T-helper 17 cell (primary cell): ENCODE measurements at places on chromosomes 2 and 18. TPM values are rescaled to one million over a fixed set of nuclear protein-coding genes. Genes with fewer than 3 reads are reported as not detected.
A peak's percentile ranks its signal among the peaks of the same experiment; 100 is the strongest.

The CAPN14 gene
- 0.65 TPM for total RNA-seq

The DNER gene
- total RNA-seq, result 0.22 TPM

The NEU2 gene
- total RNA-seq, result not detected

The RAX gene
- not detected for total RNA-seq

The ADGRF3 gene
- 1.3 TPM for total RNA-seq

The PPP1CB gene
- 313 TPM for total RNA-seq

The RESP18 gene
- not detected for total RNA-seq

The RAB27B gene
- 30.6 TPM for total RNA-seq

The PSMD1 gene
- 43.5 TPM for total RNA-seq

The C2orf72 gene
- not detected for total RNA-seq

The ACTR1B gene
- total RNA-seq, result 98.0 TPM

The HOXD13 gene
- not detected for total RNA-seq

The TNFAIP6 gene
- not detected for total RNA-seq

The GAL3ST2 gene
- total RNA-seq, result 2.4 TPM

DNA sequence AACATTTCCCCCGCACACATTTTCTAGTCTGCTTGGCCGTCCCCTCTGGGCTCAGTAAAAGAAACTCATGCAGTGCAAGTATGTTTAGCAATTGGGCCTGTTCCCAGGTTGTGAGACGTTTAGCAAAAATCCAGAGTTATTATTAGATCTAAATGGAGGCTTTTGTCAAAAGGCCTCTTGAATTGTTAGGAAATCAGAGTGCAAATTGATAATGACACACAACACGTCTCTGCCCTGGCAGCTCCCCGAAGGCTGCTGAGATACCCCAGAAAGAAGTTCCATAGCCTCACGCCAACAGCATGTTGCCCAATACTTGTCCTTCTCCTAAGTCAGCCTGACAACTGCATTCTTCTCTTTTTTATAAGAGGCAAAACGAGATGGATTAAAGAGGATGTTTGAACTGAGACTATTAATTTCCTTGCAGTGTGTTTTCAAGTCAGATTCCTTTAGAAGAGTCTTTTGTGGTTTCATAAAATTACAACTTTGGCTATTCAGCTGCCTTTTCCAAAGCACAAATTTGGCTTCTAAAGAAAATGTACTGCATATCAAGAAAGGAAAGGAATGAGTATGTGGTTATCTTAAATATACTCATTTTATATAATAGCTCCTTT, 202.2 kb downstream of the TRIB2 start:
- peaks cover 7% of the 10 kb centered on the region for H3K27me3 ChIP-seq
- no peaks in the 10 kb centered on the region for H3K36me3 ChIP-seq
- H3K27ac ChIP-seq, result no peak overlapping the region
- H3K4me1 ChIP-seq, result peaks cover 5% of the 10 kb centered on the region
- no peak overlapping the region for H3K4me3 ChIP-seq

GRCh38 chr2:218005486-218005885, 2.7 kb upstream of the TNS1 start:
- H3K4me1 ChIP-seq, result peaks cover 8% of the 10 kb centered on the region
- H3K27ac ChIP-seq, result no peak overlapping the region
- H3K36me3 ChIP-seq, result peaks cover 5% of the 10 kb centered on the region
- no peak for DNase-seq

- H3K4me1 ChIP-seq, result no peaks in the 10 kb centered on the region
- peaks cover 67% of the 10 kb centered on the region for H3K27me3 ChIP-seq
Measured at GRCh38 chr2:229650059-229650458, 64.3 kb downstream of the DNER start.

- peaks cover 54% of the 10 kb centered on the region for H3K4me1 ChIP-seq
- H3K27me3 ChIP-seq, result no peaks in the 10 kb centered on the region
- H3K4me3 ChIP-seq, result peak overlapping the region; percentile 49
Measured at GRCh38 chr2:68230241-68231060, 21.9 kb downstream of the PPP3R1 start.

- peaks cover 2% of the 10 kb centered on the region for H3K4me1 ChIP-seq
- no peak overlapping the region for H3K27ac ChIP-seq
- H3K36me3 ChIP-seq, result no peaks in the 10 kb centered on the region
Measured at GRCh38 chr2:226887940-226888339, 52.1 kb downstream of the RHBDD1 start.

- H3K36me3 ChIP-seq, result no peaks in the 10 kb centered on the region
- H3K27me3 ChIP-seq, result peaks cover 3% of the 10 kb centered on the region
- H3K4me1 ChIP-seq, result no peaks in the 10 kb centered on the region
- DNase-seq, result no peak
- no peak overlapping the region for H3K4me3 ChIP-seq
Measured at GRCh38 chr2:60336442-60337141, 216.9 kb downstream of the BCL11A start.

DNA sequence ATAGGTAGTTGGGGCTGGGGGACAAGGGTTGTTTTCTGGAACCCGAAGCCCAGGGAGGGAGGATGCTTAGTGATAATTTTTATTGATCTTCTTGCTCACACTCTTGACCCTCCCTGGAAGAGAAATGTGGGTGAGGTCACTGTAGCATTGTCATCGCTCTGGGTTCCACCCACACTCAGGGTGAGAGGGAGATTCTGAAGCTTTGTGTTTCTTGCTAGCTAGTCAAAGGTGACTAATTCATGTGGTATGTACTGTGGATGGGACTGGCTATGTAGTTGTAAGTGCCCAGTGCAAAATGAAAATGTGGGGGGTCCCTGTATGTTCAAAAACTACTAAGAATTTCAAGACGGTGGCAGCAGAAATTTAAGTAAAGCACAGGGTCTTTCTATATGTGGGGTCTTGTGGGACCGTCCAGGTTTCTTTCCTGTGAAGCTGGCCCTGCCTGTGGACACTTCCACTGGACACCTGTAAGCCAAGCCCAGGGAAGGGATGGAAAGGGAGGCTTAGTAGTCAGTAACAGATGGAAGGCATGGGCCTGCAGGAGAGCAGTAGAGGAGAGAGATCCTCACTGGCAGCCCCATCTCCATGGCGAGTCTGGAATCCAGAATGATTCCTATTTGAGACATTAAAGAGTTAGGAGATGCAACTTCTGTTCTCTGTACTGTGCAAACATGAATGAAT, 35.0 kb downstream of the TSN start:
- no peaks in the 10 kb centered on the region for H3K36me3 ChIP-seq
- H3K4me3 ChIP-seq, result no peak overlapping the region
- H3K27me3 ChIP-seq, result peaks cover 52% of the 10 kb centered on the region
- no peak overlapping the region for H3K27ac ChIP-seq

DNA sequence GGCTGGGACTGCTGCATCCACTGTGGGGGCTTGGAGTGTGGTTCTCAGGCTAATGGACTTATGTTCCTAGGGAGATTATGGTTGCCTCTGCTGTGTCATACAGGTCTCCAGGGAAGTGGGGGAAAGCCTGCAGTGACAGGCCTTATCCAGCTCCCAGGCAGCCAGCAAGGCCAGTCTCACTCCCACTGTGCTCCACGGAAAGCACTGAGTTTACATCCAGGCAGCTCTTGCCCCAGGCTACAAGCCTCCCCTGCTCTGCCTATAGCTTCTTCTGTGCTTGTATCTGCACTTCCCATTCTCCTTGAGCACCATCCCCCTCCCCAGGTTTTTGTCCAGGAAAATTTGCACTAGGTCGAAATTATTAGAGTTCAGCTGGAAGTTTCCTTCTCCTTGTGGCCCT, 231.9 kb downstream of the ZRANB3 start:
- H3K36me3 ChIP-seq, result peaks cover 7% of the 10 kb centered on the region
- H3K27me3 ChIP-seq, result no peaks in the 10 kb centered on the region
- H3K27ac ChIP-seq, result no peak overlapping the region
- no peak for DNase-seq
- H3K4me1 ChIP-seq, result no peaks in the 10 kb centered on the region

GRCh38 chr18:12944709-12945108, 3.1 kb upstream of the SEH1L start:
- DNase-seq, result no peak
- peaks cover 2% of the 10 kb centered on the region for H3K36me3 ChIP-seq
- no peaks in the 10 kb centered on the region for H3K27me3 ChIP-seq
- H3K27ac ChIP-seq, result no peak overlapping the region
- no peak overlapping the region for H3K4me3 ChIP-seq

GRCh38 chr2:145314119-145314633, 794.3 kb upstream of the ZEB2 start:
- H3K27me3 ChIP-seq, result no peaks in the 10 kb centered on the region
- no peak overlapping the region for H3K27ac ChIP-seq
- H3K4me1 ChIP-seq, result no peaks in the 10 kb centered on the region

DNA sequence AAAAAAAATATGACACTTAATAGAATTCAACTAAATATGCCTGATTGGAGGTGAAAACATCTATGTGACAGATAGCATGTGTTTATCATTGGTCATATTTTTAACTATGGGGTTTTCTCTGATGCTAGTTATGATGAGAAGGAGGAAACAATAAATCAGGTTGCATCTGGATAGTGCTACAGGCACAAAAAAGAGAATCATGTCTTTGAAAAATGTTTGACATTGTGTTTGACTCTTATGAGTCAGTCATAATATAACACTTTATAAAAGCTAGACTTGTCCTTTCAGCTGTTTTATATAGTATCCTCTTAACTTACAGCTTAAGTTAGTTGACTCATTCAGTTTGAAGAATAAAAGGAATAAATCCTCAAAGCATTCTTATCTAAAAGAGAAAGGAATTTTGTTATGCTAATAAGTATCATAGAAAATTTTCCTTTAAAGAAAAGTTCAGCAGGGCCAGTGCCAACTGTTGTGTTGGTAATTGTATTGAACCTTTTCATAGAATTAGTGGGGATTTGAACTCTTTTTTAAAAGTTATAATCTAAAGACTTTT, 78.4 kb upstream of the UBXN4 start:
- no peak overlapping the region for H3K4me3 ChIP-seq
- DNase-seq, result no peak
- no peaks in the 10 kb centered on the region for H3K27me3 ChIP-seq
- H3K27ac ChIP-seq, result no peak overlapping the region

- DNase-seq, result no peak
- peaks cover 24% of the 10 kb centered on the region for H3K27me3 ChIP-seq
- no peaks in the 10 kb centered on the region for H3K36me3 ChIP-seq
- H3K4me1 ChIP-seq, result peaks cover 2% of the 10 kb centered on the region
- no peak overlapping the region for H3K27ac ChIP-seq
Measured at GRCh38 chr2:35973132-35973736, 382.3 kb upstream of the CRIM1 start.

- H3K27ac ChIP-seq, result peak overlapping the region; percentile 67
- no peak overlapping the region for H3K4me3 ChIP-seq
- no peak for DNase-seq
Measured at GRCh38 chr2:12127638-12128037, 381.2 kb downstream of the LPIN1 start.

GRCh38 chr2:31216734-31217133, 581 bp downstream of the CAPN14 start:
- peaks cover 29% of the 10 kb centered on the region for H3K27me3 ChIP-seq
- no peak for DNase-seq
- peaks cover 2% of the 10 kb centered on the region for H3K36me3 ChIP-seq
- peaks cover 2% of the 10 kb centered on the region for H3K4me1 ChIP-seq
- no peak overlapping the region for H3K27ac ChIP-seq

GRCh38 chr18:63157293-63158011, 162.1 kb downstream of the BCL2 start:
- no peak for DNase-seq
- H3K27ac ChIP-seq, result peak overlapping the region; percentile 100
- peak overlapping the region; percentile 94 for H3K4me3 ChIP-seq
- H3K27me3 ChIP-seq, result no peaks in the 10 kb centered on the region
- peaks cover 4% of the 10 kb centered on the region for H3K36me3 ChIP-seq

GRCh38 chr2:134791616-134792015, 46.8 kb upstream of the ACMSD start:
- H3K4me1 ChIP-seq, result peaks cover 2% of the 10 kb centered on the region
- H3K4me3 ChIP-seq, result no peak overlapping the region
- no peaks in the 10 kb centered on the region for H3K36me3 ChIP-seq
- H3K27ac ChIP-seq, result no peak overlapping the region

DNA sequence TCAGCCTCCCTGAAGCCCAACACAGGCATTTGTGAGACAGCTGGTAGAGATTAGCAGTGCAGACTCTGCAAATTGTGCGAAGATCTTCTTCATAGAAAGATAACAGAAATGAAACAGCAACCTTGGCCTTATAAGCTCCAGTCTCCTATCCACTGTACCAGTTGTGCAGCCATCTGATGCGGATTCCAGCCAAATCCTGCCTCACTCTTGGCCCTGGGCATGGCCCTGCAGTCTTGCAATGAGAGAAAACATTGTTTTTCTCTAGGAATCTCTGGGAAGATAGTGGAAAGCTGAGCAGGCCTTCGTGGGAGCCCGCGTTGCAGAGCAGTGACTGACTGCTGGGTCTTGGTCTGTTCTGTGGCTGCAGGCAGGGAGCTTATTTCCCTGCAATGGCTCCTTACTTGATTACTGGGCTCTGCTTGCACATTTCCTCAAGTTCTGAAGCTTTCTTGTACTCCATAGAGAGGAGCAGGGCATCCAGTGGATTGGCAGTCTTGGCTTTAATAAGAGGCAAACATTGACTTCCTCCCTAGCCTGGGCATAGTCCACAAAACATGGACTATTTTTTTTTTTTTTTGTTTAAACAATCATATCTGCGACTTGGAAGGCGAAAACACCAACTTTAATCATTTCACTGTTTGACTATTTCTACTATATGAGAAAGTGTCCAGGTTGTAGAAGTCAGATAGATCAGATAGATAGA, 193.0 kb downstream of the ACTR3 start:
- peaks cover 2% of the 10 kb centered on the region for H3K36me3 ChIP-seq
- no peaks in the 10 kb centered on the region for H3K4me1 ChIP-seq
- no peak overlapping the region for H3K4me3 ChIP-seq
- H3K27ac ChIP-seq, result no peak overlapping the region
- DNase-seq, result no peak
- H3K27me3 ChIP-seq, result peaks cover 36% of the 10 kb centered on the region

DNA sequence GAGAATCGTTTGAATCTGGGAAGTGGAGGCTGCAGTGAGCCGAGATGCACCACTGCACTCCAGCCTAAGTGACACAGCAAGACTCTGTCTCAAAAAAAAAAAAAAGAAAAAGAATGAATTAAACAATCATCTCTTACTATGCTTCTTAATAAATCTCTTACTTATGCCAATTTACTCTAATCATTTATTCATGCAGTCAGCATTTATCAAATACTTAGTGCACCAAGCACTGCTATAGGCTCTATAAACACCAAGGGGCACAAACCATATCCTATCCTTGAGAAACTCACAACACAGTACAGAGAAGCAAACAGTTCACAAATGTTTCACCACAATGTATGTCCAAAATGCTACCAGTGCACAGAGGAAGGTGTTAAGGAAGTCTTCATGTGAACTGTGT, 189.4 kb downstream of the PDE11A start:
- no peaks in the 10 kb centered on the region for H3K36me3 ChIP-seq
- no peaks in the 10 kb centered on the region for H3K27me3 ChIP-seq
- no peak for DNase-seq
- H3K4me3 ChIP-seq, result no peak overlapping the region

DNA sequence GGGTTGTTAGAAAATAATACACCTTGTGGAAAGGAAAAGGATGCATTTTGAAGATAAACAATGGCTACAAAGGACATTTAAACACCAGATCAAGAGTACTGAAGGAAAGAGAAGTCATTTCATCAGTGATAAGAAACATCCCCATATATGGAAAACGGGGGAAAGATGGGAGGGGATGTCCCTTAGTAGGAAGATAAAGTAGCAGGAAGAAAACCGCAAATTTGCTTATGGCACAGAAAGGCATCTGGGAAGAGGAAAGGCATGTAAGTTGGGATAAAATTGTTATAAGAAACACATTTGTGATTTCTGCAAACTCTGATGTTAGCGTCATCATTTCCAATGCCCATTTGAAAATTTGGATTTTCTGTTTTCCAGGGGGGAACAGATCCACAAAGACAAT, 10.5 kb upstream of the LYPD1 start:
- no peak overlapping the region for H3K4me3 ChIP-seq
- DNase-seq, result no peak
- no peak overlapping the region for H3K27ac ChIP-seq
- no peaks in the 10 kb centered on the region for H3K36me3 ChIP-seq
- no peaks in the 10 kb centered on the region for H3K4me1 ChIP-seq

GRCh38 chr2:194700116-194700515, 956.9 kb upstream of the SLC39A10 start:
- no peaks in the 10 kb centered on the region for H3K36me3 ChIP-seq
- H3K27ac ChIP-seq, result no peak overlapping the region
- H3K4me3 ChIP-seq, result no peak overlapping the region
- H3K27me3 ChIP-seq, result no peaks in the 10 kb centered on the region
